ENCODE measurements at places on chromosomes 3 and 15. TPM values are rescaled to one million over a fixed set of nuclear protein-coding genes. Genes with fewer than 3 reads are reported as not detected.

The NOX5 gene
- 0.11 TPM for total RNA-seq

The GOLGA6L10 gene
- 0.54 TPM for total RNA-seq

The KNG1 gene
- 432 TPM for total RNA-seq

The PTH1R gene
- total RNA-seq, result 32.5 TPM

The INSYN1 gene
- 0.27 TPM for total RNA-seq

The MEIS2 gene
- 16.0 TPM for total RNA-seq

The ACSBG1 gene
- total RNA-seq, result not detected

The CHSY1 gene
- total RNA-seq, result 10.9 TPM

The STX19 gene
- not detected for total RNA-seq

The SLC24A5 gene
- total RNA-seq, result not detected

The NMNAT3 gene
- total RNA-seq, result 2.1 TPM

The GPR27 gene
- 0.20 TPM for total RNA-seq

The CFAP100 gene
- not detected for total RNA-seq

Measured in right lobe of liver (tissue), 6 donors.